Stimulated activated CD4-positive, alpha-beta T cell treated with anti-CD3 and anti-CD28 coated beads, Interleukin-12 subunit alpha, Interleukin-12 subunit beta, amount 100 ng/mL, for 24 hours (primary cell): ENCODE measurements at places on chromosomes 4 and X.

GRCh38 chrX:128582036-128582435 lies 529.8 kb upstream of the ACTRT1 start:
- no peak for DNase-seq

DNA sequence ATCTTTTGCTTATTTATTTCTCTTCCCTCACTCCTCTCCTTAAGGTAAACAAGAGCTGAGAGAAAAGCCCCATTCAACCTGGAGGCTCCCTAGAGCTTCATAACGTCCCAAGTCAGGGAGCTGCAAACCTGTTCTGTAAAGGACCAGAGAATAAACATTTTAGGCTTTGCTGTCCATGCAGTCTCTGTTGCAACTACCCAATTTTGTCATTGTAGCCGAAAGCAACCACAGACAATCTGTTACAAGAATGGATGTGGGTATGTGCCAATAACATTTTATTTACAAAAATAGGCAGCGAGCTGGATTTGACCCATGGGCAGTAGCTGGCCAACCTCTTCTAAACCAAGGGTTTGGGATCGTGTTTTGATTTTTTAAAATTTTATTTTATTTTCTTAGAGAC lies 71.3 kb upstream of the TBL1X start:
- DNase-seq: no peak

DNA sequence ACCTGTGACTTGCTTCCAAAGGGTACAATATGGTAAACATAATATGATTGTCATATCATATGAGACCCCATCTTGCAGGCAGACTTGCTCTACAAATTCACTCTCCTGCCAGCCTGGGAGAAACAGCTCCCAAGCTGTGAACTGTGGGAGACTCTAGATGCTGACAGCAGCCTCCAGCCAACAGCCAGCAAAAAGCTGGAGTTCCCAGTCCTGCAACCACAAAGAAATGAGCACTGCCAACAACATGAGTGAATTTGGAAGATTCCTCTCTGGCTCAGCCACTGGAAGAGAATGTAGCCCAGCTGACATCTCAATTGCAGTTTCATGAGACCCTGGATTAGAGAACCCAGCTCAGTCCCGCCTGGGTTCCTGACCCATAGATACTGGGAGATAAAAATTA lies 145.4 kb downstream of the QDPR start:
- DNase-seq: no peak

GRCh38 chr4:40587826-40588225 lies 41.8 kb downstream of the RBM47 start:
- DNase-seq: no peak

- DNase-seq: no peak
Observed at GRCh38 chrX:150352114-150352513, 11.0 kb upstream of the MAMLD1 start.

DNA sequence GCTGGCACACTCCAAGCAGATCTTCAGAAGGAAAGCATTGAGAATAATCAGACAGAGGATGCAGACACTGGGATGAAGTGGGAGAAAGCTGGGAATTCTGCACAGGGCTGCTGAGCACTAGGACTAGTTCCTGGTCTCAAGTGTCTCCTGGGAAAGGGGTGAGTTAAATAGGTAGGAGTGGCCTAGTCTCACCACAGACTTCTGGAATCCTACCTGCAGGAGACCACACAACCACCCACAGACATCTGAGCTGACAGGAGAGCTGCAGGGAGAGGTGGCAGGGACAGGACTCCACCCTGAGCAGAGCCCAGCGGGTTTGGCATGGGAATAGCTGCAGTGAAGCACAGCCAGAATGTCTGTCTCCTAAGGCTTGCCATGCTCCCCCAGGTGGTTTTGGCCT lies 95.1 kb upstream of the GALNTL6 start:
- DNase-seq: no peak

GRCh38 chr4:8910822-8911315 lies 39.2 kb upstream of the HMX1 start:
- no peak for DNase-seq

DNA sequence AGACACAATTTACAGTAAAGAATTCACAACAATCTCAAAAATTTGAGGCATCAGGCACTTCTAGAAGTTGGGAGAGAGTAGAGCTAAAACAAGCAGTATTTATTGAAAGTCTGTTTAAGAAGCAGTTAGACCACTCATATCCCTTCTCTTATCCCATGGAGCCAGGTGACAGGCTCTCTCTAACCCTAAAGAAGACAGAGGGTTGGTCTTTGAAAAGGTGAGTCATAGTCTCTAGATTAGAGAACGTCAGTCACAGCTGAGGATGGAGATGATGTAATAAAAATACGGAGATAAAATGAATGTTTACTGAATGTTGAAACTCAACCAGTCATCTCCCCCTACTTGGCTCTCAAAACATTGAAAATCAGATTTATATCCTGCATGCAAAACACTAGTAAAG lies 223.8 kb downstream of the CHIC2 start:
- no peak for DNase-seq

DNA sequence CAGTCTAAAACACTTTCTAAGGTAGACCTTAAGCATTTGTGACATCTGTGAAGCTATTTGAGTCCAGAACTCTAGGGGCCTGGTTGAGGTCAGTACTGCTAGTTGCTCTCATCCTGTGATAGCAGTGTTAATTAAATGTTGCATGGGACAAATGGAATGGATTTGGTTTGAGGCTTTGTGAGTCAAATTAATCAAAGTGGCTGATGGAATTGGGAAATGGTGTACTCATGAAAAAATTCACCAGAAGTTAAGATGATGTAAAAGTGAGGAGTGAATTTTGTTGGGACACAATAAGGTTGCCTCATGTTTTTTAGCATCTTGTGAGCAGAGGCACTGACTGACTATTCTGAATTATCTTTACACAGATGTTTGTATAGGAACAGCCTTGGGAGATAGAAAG lies 99.2 kb upstream of the ARSJ start:
- DNase-seq: no peak

GRCh38 chr4:90124276-90124675 lies 2.9 kb upstream of the CCSER1 start:
- DNase-seq: no peak

DNA sequence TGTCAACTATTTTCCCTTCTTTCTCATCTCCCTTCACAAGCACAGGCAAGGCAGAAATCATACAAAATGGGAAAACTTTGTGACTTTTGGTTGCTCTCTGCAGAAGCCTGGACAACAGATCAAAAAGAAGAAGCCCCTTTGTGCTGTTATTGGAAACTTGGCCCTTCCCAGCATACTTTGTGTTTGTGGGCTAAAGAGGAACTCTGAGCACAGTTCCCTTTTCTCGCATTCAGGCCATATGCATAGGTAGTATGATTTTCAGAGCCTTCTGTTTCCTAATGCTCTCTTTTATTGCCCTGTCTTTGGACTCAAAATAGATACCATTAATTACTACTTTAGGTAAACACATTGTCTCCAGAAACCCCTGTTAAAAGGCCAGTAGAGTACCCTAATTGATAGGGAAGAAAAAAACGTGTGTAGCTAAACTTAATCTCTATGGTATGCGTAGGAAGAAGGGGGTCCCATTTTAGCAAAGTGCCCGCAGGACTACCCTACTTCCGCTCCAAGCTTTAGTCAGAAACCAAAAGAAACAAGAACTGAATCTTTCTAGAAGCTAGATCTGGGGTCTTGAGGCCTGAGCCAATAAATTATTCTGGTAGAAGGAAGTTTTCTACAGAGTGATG lies 26.6 kb downstream of the VSIG4 start:
- no peak for DNase-seq

GRCh38 chr4:74038086-74038424 lies 434 bp downstream of the CXCL3 start:
- no peak for DNase-seq

- DNase-seq: no peak
Observed at GRCh38 chr4:101555341-101555880, 208.1 kb upstream of the PPP3CA start.

- DNase-seq: no peak
Observed at GRCh38 chr4:153728660-153729059, 31.2 kb downstream of the RNF175 start.
